ENCODE measurements at places on chromosomes 7 and 10. TPM values are rescaled to one million over a fixed set of nuclear protein-coding genes. Genes with fewer than 3 reads are reported as not detected.

DNA sequence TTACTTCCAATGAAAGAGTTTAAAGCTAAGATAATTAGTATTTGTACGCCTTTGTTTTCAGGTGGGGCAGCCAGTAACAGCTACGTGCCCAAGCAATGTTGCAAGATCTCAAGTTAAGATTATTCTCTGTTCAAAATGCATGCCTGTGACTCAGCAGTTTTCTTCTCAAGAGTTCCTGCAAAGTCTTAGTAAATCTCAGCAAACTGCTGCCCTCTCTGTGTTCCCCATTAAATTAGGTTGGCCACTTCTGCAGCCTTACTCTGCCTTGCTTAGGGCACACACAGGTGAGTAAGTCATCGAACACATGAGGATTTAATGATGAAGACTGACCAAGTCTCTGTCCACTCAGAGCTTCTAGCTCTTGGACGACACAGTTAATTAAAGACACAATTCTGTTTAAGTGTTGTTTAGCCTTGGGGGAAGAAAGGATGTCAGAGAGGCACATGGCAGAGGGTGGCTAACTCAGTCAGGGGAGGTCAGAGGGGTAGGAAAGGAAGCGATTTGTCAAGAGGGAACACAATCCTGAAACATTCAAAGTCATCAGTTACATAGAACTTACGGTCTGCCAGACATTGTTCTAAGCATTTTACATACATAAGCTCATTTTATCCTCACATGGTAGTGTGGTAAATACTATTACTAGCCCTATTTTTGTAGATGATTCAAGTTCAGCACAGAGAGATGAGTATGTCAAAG lies 20.2 kb upstream of the SLC35G1 start:
- DNase-seq: no peak
- peaks cover 43% of the 10 kb centered on the region for H3K4me1 ChIP-seq
- no peaks in the 10 kb centered on the region for H3K27me3 ChIP-seq
- H3K4me3 ChIP-seq: no peak overlapping the region
- H3K27ac ChIP-seq: peak overlapping the region; percentile 90

Gene CACNB2
- not detected for total RNA-seq

Gene HOXA4
- not detected for total RNA-seq

Gene RAMP3
- total RNA-seq: not detected

Gene CADPS2
- total RNA-seq: 16.1 TPM

DNA sequence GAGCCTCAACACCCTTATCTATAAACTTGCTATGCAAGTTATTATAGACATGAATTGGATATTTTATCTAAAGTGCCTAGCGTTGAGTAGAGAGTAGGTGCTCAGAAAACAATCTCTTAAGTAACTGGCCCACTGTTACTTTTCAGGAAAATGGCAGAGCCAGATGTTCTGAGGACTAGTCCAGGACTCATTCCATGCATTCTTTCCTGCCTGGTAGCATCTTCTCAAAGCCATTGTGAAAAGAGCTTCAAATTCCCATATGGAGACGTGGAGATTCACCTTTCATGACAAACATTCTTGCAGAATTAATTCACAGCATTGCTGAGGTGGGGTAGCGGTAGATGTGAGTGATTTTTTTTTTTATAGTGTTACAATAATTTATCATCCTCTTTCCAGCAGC lies 35.9 kb upstream of the ITPRID1 start:
- H3K4me1 ChIP-seq: no peaks in the 10 kb centered on the region
- DNase-seq: no peak
- H3K27ac ChIP-seq: no peak overlapping the region

DNA sequence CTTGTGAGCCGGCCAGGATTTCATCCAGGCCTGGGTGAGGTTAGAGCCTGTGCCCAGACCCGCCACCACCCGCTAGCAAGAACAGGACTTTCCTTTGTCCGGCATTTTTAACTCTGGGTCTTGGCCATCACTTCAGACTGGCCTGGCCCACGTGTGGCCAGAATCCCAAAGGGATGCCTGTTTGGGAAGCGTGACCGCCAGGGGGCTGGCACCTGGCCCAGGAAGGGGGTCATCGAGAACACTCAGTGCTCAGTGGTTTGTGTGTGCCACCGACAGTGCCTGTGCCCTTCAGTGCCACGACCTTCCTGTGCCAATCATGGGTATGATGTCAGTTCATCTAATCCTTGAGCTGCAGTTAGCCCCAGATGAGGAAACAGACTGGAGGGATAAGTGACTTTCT lies 85.0 kb downstream of the ZMIZ1 start:
- peak overlapping the region; percentile 92 for H3K27ac ChIP-seq
- peaks cover 49% of the 10 kb centered on the region for H3K36me3 ChIP-seq
- DNase-seq: no peak
- H3K27me3 ChIP-seq: no peaks in the 10 kb centered on the region
- peaks cover 99% of the 10 kb centered on the region for H3K4me1 ChIP-seq
- H3K4me3 ChIP-seq: no peak overlapping the region

Gene NUP42
- 56.2 TPM for total RNA-seq

DNA sequence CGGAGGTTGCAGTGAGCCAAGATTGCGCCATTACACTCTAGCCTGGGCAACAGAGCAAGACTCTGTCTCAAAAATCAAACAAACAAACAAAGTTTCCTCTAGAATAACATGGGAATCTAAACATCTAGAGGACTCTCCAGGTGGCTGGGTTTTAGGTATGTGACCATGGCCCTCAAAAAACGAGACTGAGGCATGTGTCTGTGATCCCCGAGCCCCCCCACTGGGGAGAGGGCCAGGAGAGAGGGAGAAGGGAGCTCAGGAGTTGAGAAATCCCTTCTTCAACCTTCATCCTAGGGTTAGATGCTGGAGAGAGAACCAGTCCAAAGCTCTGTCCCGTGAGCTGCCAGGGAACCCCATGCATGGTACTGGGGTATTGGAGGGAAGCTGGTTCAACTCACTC lies 188.0 kb upstream of the LYZL2 start:
- H3K4me3 ChIP-seq: no peak overlapping the region
- no peak for DNase-seq
- H3K4me1 ChIP-seq: peaks cover 45% of the 10 kb centered on the region
- no peaks in the 10 kb centered on the region for H3K36me3 ChIP-seq
- H3K27ac ChIP-seq: no peak overlapping the region

Gene LRRC72
- total RNA-seq: not detected

Gene OR13A1
- total RNA-seq: not detected

Gene COMMD3
- total RNA-seq: 37.5 TPM

Gene AGR2
- not detected for total RNA-seq

DNA sequence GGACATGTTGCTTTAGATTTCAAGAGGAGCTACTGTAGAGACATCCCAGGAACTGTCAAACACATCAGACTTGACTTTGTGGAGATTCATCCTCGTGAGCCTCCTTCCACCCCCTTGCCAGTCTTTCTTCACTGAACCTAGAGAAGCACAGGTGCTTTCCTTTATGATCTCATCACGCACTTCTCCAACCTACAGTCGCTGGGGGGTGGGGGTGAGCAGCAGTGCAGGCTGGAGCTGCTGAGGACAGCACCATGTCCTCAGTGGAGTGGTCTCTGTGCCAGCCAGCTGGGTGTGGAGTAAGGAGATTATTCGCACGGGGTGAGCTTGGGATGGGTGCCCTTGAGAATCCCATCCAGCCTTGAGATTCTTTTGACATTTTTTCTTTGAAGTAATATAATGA lies 88.1 kb downstream of the VOPP1 start:
- H3K27me3 ChIP-seq: no peaks in the 10 kb centered on the region
- H3K4me1 ChIP-seq: peaks cover 5% of the 10 kb centered on the region
- no peak overlapping the region for H3K4me3 ChIP-seq

- no peaks in the 10 kb centered on the region for H3K36me3 ChIP-seq
- no peak overlapping the region for H3K4me3 ChIP-seq
- DNase-seq: no peak
Observed at GRCh38 chr10:128869101-128869749, 597.8 kb upstream of the MGMT start.

DNA sequence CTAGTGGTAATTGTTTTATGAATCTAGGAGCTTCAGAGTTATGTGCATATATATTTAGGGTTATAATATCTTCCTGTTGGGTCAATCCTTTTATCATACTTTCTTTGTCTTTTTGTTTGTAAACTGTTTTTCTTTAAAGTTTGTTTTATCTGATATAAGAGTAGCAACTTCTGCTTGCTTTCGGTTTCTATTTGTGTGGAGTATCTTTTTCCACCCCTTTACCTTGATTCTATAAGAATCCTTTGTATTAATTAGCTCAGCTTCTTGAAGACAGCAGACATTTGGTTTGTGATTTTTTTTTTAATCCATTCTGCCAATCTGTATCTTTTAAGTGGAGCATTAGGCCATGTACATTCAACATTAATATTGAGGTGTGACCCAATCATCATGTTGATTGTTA lies 9.3 kb downstream of the CASP7 start:
- no peak overlapping the region for H3K27ac ChIP-seq
- DNase-seq: no peak
- no peaks in the 10 kb centered on the region for H3K4me1 ChIP-seq
- no peaks in the 10 kb centered on the region for H3K27me3 ChIP-seq
- H3K36me3 ChIP-seq: peaks cover 28% of the 10 kb centered on the region
- no peak overlapping the region for H3K4me3 ChIP-seq
